ENCODE measurements at places on chromosomes 12 and 14.

DNA sequence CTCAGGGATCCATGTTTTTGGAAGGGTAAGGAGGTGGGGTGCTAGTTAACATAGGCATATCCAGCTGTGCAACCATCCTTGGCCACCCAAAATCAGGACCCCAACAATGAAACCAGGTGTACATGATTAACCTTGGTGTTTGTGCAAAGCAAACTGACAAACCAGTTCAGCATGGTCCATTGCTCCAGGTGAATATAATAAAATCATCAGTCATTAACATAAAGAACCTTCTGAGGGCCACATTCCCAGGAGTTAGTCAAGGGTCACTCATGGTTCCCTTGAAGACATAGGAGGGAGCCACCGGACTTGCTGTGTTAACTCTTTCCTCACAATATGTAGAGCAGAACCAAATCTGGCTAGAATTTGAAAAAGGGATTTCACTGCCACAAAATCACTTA, 17.8 kb downstream of the SLC38A2 start:
- no peaks in the 10 kb centered on the region for H3K4me1 ChIP-seq
- no peak overlapping the region for H3K4me3 ChIP-seq
- DNase-seq, result no peak
- H3K36me3 ChIP-seq, result peaks cover 13% of the 10 kb centered on the region
- H3K27ac ChIP-seq, result no peak overlapping the region

DNA sequence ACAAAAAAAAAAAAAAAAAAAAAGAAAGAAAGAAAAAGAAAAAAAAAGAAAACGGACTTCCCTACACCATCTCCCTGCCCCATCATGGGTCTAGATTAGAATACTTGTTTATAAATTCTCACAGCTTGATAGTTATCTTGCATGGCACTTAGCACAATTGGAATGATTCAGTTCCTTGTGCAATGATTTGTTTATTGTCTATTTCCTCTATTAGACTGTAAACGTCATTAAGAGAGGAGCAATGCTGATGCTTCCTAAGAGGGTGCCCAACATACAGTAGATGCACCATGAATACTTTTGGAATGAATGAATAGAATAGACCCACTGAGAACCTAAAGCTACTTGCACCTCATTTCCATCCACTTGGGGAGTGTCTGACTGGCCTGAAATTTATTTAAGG, 40.8 kb downstream of the PAX9 start:
- no peak overlapping the region for H3K27ac ChIP-seq
- no peaks in the 10 kb centered on the region for H3K4me1 ChIP-seq
- no peak overlapping the region for H3K4me3 ChIP-seq
- no peak for DNase-seq

DNA sequence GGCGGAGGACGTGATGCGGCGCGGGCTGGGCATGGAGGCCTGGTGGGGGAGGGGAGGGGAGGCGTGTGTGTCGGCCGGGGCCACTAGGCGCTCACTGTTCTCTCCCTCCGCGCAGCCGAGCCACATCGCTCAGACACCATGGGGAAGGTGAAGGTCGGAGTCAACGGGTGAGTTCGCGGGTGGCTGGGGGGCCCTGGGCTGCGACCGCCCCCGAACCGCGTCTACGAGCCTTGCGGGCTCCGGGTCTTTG, 303 bp downstream of the GAPDH start:
- peak overlapping the region; percentile 95 for H3K27ac ChIP-seq
- DNase-seq, result peak; percentile 90
- peaks cover 38% of the 10 kb centered on the region for H3K4me1 ChIP-seq

- H3K4me3 ChIP-seq, result no peak overlapping the region
- peaks cover 26% of the 10 kb centered on the region for H3K36me3 ChIP-seq
- peak; percentile 100 for DNase-seq
- H3K27ac ChIP-seq, result peak overlapping the region; percentile 23
These were observed 16.4 kb upstream of the PUS1 start for GRCh38 chr12:131912518-131913274.

GRCh38 chr14:46344327-46344937, 307.1 kb downstream of the RPL10L start:
- H3K27me3 ChIP-seq, result no peaks in the 10 kb centered on the region
- DNase-seq, result no peak
- H3K27ac ChIP-seq, result no peak overlapping the region
- no peaks in the 10 kb centered on the region for H3K4me1 ChIP-seq

GRCh38 chr14:23562822-23563472, 4.6 kb downstream of the AP1G2 start:
- peaks cover 18% of the 10 kb centered on the region for H3K4me1 ChIP-seq
- H3K27ac ChIP-seq, result no peak overlapping the region
- peaks cover 20% of the 10 kb centered on the region for H3K36me3 ChIP-seq
- no peaks in the 10 kb centered on the region for H3K27me3 ChIP-seq
- no peak overlapping the region for H3K4me3 ChIP-seq

GRCh38 chr14:58787592-58787991, 149.8 kb downstream of the DACT1 start:
- H3K27ac ChIP-seq, result no peak overlapping the region
- H3K36me3 ChIP-seq, result no peaks in the 10 kb centered on the region
- H3K27me3 ChIP-seq, result peaks cover 21% of the 10 kb centered on the region
- H3K4me1 ChIP-seq, result no peaks in the 10 kb centered on the region

DNA sequence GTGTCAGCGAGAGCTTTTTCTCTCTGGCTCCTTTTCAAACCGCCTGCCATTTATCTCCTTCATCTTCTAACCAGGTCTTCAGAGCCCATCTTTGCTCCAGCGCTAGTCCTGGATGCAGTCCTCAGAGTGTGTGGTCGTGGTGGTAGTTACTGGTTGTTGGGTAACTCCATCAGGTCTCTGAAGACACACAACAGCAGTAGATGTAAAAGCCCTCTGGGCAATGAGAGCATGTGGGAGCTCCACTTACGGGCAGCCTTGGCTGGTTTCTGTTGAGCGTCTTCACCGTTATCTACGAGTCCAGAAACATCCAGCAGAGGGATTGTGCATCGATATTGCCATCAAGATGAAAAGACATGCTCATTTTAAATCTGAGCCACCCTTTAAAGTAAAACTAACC, 61.2 kb downstream of the FBXL14 start:
- no peaks in the 10 kb centered on the region for H3K27me3 ChIP-seq
- no peaks in the 10 kb centered on the region for H3K36me3 ChIP-seq
- peak overlapping the region; percentile 81 for H3K4me3 ChIP-seq
- peak overlapping the region; percentile 55 for H3K27ac ChIP-seq
- peak; percentile 92 for DNase-seq

DNA sequence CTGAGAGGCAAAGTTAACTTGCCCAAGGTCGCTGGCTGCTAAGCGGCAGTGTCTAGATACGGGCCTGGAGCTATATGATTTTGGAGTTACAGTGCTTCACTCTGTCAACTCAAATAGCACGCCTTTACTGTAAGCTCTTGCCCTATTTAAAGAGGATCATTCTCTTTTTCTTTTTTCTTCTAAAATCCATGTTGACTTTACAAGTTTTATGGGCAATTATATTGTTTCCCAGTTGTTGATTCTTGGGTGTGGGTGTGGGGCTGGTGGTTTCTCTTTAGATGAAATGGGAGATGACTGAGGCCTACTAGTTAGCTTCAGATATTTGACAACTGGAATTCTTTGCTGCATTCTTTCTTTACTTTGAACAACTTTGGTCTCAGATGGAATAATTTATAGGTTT, 70.7 kb downstream of the C12orf75 start:
- H3K27ac ChIP-seq, result peak overlapping the region; percentile 19
- peaks cover 15% of the 10 kb centered on the region for H3K4me1 ChIP-seq
- DNase-seq, result peak; percentile 17
- H3K4me3 ChIP-seq, result no peak overlapping the region
- H3K27me3 ChIP-seq, result no peaks in the 10 kb centered on the region
- H3K36me3 ChIP-seq, result no peaks in the 10 kb centered on the region

DNA sequence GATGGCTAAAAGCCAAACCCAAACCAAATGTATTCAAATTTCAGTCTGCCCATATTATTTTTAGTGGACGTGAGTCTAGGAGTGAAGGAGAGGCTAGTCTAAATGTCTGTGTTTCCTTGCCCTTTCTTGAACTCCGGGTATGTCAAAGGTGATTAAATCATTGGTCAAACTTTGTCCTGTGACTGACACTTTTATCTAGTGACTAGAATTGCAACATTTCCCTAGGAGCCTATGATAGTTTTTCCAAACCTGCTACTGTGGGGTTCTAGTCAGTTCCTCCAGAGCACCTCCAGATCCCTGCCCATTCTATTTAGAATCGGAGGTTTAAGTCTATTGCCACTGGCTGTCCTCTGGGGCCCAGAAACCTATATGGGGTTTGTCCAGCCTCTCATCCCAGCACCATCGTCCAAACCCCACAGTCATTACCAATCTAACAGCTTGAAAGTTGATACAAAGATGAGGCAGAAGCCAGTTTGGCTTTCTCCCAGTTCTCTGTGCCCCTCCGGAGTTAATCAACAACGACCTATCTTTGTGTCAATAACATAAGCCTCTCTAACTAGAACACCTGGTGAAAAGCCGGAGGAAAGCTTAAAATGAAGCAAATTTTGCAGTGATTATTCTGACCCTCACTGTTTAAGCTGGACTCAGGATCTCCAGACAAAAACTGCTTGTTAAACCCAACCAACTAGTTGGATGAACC, 306.7 kb downstream of the ZFP36L1 start:
- H3K4me1 ChIP-seq, result peaks cover 18% of the 10 kb centered on the region
- H3K27me3 ChIP-seq, result no peaks in the 10 kb centered on the region
- no peaks in the 10 kb centered on the region for H3K36me3 ChIP-seq
- H3K4me3 ChIP-seq, result no peak overlapping the region
- H3K27ac ChIP-seq, result no peak overlapping the region

DNA sequence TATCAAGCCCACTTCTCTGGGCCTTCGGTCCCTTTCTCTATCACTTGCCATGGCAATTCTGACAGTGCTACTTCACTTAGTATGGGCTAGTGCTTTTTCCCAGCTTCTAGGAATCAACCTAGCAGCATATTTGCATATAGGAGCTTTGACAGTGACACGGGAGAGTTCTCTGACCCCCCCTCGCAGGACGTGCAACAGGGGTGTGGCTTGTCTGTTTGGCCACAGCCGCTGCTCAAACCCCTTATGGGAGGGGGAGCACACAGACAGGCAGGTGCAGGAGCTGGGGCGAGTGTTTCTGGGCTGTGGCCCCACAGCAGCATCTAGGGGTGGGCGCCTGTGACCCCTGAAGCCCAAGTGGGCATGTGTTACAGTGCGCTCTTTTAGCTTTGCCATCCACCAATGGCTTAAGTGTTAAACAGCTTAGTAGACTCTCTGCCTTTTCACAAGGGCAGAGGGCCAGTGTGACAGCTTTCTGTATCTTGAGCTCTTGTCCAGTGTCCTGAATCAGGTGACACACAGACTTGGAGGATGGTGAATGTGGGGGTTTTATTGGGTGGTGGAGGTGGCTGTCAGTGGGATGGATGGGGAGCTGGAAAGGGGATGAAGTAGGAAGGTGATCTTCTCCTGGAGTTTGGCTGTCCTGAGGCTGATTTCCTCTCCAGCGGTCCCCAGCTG, 229.3 kb downstream of the PCNX1 start:
- no peaks in the 10 kb centered on the region for H3K27me3 ChIP-seq
- H3K36me3 ChIP-seq, result no peaks in the 10 kb centered on the region
- H3K4me3 ChIP-seq, result no peak overlapping the region

DNA sequence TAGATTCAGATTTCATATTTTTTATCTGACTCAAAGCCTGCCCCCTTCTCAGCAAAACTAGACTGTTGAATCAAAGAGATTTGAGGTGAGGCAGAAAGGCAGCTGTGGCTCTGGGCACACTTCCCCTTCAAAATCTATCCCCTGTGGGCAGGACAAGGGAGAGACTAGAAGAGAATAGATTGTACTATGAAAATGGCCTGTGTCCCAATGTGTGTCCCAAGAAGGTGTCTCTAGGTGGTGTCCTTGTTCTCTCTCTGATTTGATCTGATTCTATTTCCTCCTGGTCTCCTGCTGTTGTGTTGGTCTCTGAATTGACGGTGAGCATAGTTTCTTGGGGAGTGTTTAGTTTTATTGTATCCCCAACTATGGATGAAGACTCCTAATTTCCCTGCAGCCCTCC, 565.8 kb upstream of the ATP2B1 start:
- H3K27me3 ChIP-seq, result no peaks in the 10 kb centered on the region
- no peaks in the 10 kb centered on the region for H3K4me1 ChIP-seq
- H3K27ac ChIP-seq, result no peak overlapping the region
- no peaks in the 10 kb centered on the region for H3K36me3 ChIP-seq
- no peak for DNase-seq

- no peaks in the 10 kb centered on the region for H3K36me3 ChIP-seq
- peaks cover 34% of the 10 kb centered on the region for H3K27me3 ChIP-seq
- DNase-seq, result no peak
- no peaks in the 10 kb centered on the region for H3K4me1 ChIP-seq
- H3K4me3 ChIP-seq, result no peak overlapping the region
These were observed 9.4 kb downstream of the SLC6A13 start for GRCh38 chr12:253116-253831.

GRCh38 chr12:120144215-120144614, 27.7 kb upstream of the RAB35 start:
- no peaks in the 10 kb centered on the region for H3K4me1 ChIP-seq
- DNase-seq, result peak; percentile 80
- H3K4me3 ChIP-seq, result no peak overlapping the region
- peaks cover 95% of the 10 kb centered on the region for H3K36me3 ChIP-seq
- no peak overlapping the region for H3K27ac ChIP-seq

DNA sequence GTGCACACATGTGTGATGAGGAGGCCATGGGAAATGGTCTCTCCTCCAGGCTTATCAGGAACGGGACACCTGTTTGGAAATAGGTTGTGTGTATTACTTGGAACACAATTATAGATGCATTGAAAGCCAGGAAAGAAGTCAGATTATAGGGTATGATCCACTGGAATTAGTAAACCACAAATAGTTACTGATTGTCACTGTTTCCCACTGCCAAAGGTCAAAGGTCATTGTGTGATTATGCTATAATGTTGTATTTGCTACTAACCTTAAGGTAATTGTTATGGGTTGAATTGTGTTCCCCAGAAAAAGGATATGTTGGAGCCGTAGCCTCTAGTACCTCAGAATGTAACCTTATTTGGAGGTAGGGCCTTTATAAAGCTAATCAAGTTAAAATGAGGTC, 129.9 kb upstream of the FBXO33 start:
- H3K27ac ChIP-seq, result no peak overlapping the region
- no peaks in the 10 kb centered on the region for H3K36me3 ChIP-seq
- H3K4me3 ChIP-seq, result no peak overlapping the region
- H3K4me1 ChIP-seq, result no peaks in the 10 kb centered on the region

DNA sequence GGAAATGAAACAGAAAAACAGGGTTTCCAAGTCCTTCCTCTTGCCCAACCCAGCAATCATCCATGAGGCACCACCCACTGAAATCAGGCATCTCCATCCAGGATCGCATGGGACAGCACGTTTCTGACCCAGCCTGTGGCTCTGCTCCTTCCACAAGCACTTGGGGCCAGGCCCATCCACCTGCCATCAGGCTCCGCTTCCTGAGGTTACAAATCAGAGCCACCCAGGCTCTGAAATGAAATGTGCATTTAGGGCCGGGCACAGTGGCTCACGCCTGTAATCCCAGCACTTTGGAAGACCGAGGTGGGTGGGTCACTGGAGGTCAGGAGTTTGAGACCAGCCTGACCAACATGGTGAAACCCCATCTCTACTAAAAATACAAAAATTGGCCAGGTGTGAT, 717 bp upstream of the KRT78 start:
- no peak overlapping the region for H3K4me3 ChIP-seq
- no peak overlapping the region for H3K27ac ChIP-seq
- peak; percentile 62 for DNase-seq
- peaks cover 16% of the 10 kb centered on the region for H3K27me3 ChIP-seq
- peaks cover 4% of the 10 kb centered on the region for H3K4me1 ChIP-seq
